Omental fat pad (tissue), 4 donors: ENCODE measurements at places on chromosomes 7 and 10.

DNA sequence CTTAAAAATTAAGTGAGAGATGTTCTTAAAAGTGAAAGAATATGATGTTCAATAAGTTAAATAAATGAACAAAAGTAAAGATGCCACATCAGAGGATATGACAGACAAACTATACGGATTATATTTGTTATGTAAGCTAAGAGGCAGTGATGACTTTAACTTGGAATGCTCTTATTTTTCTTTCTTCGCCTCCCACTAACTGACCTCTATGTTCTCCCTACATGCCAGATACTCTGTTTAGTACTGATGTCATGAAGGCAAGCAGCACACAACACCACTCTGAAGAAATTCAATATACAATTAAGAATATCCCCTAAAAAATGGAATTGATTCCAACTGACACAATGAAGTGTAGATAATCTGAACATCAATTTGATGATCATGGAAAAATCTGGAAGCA, 223.4 kb downstream of the DOCK4 start:
- DNase-seq: no peak

GRCh38 chr10:45241865-45242520, 73.4 kb downstream of the OR13A1 start:
- DNase-seq: no peak

DNA sequence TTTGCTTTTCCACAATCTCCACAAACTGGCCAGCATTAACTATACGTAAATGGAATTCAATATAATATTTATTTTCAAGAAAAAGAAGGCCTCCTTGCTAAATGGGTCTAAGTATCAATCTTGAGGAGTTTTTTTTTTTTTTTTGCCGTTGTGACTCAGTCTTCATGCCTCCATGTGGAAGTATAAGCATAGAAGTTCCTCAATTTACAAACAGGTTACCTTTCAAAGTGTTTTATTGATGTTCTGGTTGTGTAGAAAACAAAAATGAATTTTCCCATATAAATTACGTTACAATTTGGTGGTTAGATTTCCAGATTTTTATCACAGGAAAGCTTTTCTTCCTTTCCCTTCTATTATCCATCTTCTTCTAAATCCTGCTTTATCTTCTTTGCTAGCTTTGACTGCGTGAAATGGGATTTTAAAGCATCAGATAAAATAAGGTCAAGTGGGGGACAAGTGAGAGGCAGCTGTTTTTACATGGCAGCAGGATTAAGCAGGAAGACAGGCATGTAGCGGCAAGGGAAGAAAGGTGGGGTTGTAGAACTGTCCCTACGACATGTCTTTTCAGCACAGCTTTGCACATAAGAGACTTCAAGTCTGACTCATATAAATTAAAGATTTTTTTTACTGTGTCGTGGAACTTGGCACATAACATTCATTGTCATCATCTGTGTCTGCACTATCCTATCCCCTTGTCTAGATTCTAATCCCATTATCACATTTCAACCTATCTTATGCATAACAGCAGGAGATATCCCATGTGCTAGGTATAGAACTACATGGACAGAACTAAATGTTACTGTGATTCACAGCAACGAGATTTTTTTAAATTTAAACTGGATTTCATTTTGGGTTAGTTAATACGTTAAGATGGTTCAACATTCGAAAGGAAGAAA, 135.3 kb upstream of the FAM3C start:
- DNase-seq: no peak

- DNase-seq: no peak
Measured at GRCh38 chr10:62437696-62438095, 63.5 kb downstream of the ZNF365 start.

DNA sequence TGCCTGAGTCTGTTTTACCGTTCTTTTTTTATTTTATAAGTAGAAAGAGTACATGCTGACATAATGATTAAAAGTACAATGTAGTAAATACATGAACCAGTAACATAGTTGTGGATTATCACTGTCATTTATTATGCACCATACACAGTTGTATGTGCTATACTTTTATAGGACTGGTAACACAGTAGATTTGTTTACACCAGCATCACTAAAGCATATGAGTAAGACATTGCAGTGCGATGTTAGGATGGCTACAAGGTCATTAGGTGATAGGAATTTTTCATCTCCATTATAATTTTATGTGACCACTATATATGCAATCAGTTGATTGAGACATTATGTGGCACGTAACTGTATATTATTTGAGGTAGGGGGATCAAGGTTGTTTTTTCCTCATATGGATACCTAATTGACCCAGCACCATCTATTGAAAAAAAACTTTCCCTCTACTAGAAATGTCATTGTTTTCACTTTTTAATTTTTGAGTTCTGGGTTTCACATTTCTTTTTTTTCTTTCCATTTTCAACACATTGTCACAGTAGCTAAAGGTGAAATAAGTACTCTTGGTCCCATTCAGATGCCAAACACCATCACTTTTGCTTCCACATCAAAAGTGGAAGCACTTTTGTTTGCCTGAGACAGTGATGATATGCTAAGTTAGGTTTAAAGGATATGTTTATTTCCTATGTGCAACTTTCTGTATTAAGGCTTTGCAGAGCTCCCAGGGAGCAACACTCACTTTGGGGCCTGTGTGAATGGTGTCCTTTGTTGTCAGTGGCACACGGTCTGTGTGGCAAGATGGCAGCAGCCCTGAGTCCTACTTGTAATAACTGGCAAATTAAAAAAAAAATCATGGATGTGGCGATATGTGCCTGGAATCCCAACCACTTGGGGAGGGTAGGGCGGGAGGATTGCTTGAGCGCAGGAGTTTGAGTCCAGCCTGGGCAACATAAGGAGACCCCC, 17.1 kb downstream of the UBE2D1 start:
- DNase-seq: no peak
